ENCODE measurements at places on chromosomes 2 and 18.

DNA sequence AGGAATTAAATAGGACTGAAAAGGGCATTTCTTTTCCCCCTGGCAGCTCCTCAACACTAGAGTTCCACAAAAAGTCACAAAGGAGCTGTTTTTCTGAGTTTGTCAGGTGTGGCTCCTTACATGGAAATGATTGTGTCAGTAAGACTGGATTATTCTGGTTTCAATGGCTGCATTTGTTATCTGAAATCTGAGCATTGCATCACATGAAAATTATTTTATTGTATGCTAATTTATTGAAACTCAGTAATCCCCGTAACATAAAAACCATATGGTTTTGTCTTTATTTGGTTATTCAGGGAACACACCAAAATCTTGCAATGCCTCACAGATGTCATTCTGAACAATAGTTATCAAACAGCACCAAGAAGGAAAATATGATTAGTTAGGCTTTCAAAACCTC lies 439.7 kb upstream of the TNP1 start:
- DNase-seq = no peak

GRCh38 chr2:11527001-11527400 lies 6.8 kb upstream of the GREB1 start:
- DNase-seq = no peak

DNA sequence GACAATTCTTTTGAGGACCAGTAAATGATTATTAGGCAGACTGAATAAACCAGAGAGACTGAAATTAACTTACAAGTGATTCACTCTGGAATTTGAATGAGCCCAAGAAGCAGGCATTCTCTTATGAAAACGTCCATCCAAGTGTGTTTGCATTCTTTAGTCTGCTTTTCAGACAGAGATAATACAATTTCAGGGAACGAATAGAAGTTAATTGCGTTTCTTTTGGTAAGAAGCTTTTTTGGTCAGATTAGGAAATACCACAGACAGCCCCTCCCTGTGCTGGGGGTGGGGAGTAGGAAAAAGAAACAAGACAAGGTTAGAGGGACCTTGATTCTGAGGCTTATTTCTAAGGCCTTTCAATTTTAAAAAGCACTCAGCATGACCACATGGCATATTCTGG lies 874.4 kb downstream of the SUCLG1 start:
- no peak for DNase-seq

GRCh38 chr2:8606649-8607550 lies 75.0 kb upstream of the ID2 start:
- no peak for DNase-seq

DNA sequence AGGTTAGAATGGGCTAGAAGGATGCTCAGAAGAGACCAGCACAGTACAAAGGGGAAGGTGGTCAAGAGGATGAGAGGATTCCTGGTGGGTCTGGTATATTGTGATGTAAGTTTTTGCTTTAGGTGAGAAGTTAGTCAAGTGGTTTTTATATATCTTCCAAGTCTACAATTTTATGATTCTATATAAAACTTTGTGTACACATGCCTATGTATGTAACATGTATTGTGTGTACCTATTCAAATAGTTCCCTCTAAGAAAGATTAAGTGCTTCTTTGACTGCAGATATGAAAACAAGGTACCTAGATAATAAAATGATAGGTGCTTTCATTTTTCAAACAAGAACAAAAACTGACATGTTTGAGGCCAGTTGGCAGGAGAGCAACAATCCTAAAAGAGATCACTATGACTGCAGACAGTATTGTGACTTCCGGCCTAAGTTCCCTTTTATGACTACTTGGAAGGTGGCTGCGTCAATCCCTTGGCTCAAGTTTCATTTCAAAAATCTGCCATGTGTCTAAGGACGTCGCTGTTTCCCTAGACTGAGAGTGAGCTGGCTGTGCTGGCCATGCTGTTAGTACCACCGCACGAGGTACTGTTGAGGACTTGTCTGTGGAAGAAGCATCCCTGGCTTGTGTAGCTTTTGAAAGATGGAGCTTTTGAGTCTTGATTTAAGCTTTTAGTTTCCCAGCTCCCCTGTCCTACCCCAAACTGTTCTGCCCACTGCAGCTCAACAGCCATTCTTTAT lies 123.1 kb downstream of the PRPF40A start:
- DNase-seq = no peak

DNA sequence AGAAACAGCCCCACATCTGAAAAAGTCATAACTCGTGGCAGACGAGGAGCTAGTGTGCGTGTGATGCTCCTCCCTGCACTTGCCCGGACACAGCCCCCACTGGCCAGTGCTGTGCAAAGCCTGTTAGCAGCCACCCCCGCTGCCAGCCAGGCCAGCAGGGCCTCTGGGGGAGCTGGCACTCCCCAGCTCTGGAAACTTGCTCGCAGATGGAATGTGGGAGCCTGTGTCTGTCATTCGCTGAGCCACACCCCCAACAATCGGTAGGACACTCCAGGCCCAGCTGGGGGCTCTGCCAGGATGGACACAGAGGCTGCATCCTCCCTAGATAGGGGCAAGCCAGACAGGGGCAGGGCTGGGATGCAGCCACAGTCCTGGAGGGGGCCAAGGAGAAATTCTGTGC lies 62.4 kb upstream of the ATG16L1 start:
- DNase-seq = no peak

DNA sequence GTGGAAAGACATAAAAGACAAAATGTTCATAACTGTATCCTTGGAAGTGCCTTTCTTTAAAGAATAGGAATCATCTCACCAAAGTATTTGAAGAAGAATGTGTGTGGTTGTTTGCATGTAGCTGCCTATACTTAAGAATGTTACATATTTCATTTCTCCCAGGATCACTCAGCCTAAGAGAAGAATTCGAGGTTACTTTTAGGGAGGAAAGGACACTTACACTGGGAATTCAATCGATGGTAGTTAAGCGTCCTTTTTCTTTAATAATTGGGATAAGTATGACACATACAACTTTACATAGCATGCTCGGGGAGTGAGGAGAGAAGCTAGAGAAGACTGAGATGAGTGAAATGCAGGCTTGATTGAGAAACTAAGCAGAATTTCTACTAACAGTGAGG lies 22.0 kb upstream of the CYP1B1 start:
- no peak for DNase-seq

DNA sequence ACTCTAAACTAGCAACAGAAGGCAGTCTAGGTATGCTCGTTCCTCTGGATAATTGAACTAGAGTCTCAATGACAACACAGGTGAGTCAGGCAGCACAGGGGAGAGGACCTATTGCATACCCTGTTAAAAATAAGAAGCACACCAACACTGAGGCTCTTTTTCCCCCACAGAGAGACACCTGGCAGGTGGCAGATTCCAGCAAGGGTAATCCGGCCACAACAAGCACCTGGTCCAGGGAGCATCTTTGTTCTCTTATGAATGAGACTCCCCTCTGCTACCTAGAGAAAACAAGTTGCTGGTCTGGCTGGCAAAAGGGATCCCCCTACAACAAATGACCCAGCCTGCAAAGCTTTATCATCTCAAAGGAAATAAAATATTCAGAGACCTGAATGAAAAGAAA lies 508.9 kb upstream of the POU3F3 start:
- no peak for DNase-seq

DNA sequence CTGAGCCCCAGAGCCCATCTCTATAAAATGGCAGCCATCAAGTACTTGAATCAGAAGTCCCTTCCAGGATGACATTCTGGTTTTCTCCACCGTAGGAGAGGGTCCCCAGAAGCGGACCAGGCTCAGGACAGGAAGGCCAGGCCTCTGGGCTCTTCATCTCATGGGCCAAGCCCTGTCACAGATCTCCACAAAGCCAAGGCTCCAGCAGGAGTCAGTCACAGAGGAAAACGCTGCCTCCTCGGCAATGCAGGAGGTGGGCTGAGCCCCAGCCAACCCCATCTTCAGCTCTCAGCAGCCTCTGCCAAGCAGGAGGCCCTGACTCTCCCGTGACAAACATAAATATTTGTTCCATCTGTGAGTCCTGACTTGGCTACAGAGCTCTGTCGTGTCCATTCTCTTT lies 39.4 kb upstream of the GPAT2 start:
- DNase-seq = no peak

GRCh38 chr2:158232476-158232875 lies 130.8 kb downstream of the UPP2 start:
- DNase-seq = no peak

DNA sequence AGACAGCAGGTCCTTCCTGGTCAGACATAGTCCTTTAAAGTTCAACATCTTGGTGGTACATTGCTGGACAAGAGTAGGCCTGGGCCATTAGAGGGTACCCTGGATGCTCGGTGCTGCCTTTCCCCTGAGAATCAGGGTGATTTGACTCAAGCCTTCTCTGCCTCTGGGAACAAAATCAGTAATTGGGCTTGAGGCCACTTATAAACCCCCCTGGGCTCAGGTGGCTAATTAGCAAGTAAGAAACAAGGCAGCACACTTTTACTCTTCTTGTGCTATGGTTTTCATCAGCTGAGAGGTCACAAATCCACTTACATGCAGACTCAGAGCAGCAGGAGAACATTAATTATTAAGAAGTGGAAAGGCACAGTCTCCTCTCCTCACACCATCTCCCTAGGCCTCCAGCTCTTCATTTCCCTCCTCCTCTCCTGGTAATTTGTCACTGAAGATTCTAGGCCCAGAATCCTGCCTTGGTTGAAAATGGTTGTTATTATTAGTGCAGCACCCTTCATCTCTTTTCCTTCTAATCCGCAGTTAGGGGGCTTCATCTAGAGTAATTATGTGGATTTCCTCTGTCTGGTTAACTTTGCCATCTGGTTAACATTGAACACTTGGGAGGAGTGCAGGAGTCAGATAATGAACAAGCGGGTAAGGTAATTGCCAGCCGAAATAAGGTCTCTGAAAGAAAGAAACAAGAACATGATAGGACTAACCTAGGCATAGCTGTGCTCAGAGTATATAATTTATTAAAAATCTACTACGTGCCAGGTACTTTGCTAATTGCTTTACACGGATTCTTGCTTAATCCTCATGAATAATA lies 29.7 kb upstream of the CASP10 start:
- no peak for DNase-seq

DNA sequence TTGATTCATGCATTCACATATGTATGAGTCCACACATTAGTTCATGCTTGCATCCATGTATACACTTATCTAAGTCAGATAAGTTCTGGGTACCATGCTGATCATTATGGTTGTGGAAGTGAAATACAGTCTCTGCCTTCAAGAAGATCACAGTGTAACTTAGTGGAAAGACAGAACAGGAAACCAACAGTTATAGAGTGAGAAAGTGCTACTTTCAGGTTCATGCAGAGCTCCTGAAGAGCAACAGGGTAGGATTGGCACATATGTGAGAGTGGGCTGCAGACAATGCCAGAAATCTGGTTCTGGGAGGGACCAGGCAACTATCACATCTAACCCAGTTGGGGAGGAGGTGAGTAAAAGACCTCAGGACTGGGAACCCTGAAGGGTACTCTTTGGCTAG lies 35.4 kb upstream of the PGAP1 start:
- no peak for DNase-seq

DNA sequence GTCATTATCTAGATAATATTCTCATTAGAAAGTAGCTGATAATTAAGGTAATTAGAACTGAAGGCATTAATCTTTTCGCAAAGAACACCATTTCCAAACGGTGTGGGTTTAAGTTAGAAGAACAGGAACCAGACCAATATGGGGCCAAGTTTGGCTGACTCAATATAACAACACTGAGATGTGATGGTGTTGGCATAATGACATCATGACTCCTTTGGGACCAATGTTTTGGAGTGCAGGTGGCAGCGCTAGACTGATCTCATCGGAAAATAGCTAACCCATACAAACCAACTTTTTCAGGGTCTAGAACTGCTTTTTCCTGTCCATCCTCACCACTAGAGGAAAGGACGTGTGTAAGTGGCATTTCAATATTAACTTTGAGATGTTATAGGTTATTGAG lies 1171.7 kb upstream of the ZEB2 start:
- no peak for DNase-seq

- DNase-seq = no peak
Measured at GRCh38 chr2:15325296-15325695, 235.8 kb downstream of the NBAS start.

- no peak for DNase-seq
Measured at GRCh38 chr2:39413063-39413737, 23.9 kb downstream of the MAP4K3 start.

DNA sequence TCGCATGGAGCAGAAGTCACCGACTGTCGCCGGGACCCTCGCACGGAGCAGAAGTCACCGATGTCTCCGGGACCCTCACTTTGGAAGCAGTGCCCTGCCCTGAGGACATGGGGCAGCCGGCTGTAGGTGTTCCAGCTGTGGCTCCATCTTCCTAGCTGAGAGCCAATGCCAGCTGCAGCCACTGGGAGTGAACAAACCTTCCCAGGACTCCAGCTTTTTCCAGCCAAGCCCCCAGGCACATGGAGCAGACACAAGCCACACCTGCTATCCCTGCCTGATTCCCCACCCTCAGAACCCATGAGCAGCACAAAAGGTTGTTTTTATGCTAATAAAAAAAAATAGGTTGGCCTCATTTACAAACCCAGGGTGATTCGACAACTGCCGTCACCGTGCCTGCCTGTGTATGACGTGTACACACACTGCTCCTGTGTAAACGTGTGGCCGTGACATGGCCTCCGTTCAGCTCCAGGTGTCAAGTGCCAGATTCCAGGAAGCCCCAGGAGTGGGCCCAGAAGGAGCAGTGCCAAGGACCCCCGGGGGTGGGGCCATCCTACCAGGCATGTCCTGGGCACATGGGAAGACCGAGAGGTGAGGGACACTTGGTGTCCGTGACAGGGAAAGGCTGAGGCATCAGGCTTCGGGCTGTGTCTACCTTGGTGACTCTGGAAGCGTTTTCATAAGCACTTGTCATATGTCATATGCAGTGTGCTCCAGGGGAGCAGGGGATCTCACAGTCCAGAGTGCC lies 91.5 kb downstream of the EIPR1 start:
- no peak for DNase-seq

- DNase-seq = no peak
Measured at GRCh38 chr2:181444654-181445053, 12.5 kb upstream of the ITGA4 start.

- no peak for DNase-seq
Measured at GRCh38 chr18:11108947-11109346, 40.4 kb downstream of the PIEZO2 start.

DNA sequence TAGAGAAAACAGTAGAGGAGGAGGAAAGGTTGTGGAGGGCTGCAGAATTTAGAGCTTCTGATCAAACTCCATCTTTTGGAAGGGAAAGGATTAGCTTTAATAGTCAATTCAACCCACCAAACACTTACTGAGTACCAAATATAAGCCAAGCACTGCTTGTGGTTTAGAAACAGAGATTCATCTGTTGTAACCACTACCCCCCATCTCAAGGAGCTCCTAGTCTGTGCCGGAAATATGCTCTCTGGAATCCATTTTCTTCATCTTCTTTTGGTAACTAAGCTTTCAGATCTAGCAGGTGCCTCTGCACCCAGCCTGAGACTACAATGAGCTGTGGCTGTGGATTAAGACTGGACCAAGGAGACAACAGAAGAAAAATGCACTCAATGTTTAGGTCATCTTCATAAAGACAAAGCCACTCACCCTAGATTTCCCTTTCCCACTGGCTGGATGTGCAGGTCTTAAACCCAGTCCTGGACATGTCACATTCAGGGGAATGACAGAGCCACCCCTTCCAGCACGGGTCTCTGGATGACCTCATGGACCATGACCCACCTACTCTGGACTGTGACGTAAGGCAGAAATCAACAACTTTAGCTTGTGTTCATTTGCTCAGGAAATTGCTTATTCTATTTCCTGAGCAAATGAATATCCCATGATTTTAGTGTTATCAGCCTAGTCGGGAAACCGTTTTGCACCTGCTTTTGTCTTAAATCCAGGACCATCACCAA lies 52.9 kb downstream of the EPB41L3 start:
- DNase-seq = no peak

- DNase-seq = no peak
Measured at GRCh38 chr18:73352546-73352945, 484.8 kb upstream of the NETO1 start.
